ENCODE measurements at places on chromosomes 6 and 20.

GRCh38 chr6:160967351-160967750 is 24.2 kb upstream of the MAP3K4 start:
- DNase-seq: no peak

DNA sequence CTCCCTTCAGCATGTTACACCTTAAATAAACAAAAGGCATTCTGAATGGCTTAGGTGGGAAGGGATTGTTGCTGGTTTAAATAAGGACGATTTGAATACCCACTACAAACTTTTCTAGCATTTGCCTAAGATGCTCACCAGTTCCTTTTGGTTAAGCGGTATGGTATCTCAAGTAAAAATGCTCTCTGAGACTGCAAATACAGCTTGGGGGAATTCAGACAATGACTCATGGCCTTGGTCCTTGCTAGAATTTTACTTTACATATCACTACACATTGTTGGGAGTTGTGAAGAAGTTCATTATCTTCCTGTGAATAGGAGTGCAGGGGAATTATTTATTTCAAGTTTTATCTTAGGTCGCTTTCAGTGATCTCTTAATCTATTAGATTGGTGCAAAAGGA is 670.7 kb downstream of the UTRN start:
- no peak for DNase-seq

GRCh38 chr6:130204322-130204721 is 18.4 kb downstream of the SAMD3 start:
- DNase-seq: no peak

DNA sequence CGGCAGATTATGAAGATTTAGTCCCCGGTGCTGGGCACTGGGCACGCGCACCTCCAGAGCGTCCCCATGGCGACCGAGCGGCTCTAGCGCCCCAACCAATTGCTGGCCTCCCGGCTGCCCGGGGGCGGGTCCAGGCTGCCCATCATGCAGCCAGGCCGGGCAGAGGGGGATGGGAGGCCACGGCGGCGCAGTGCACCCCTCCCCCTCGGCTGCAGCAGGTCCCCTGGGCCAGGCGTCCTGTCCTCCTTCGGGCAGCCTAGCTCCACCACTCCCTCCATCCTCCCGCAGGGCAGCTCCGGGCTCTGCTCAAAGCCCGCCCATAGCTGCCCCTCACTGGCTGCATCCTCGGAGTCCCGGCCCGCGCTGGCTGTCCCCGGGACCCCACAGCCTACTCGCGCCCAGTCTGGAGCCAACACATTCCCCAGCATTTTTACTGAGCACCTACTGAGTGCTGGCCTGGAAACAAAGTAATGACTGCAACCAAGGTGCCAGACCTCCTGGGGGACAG is 99.4 kb downstream of the ASXL1 start:
- no peak for DNase-seq

DNA sequence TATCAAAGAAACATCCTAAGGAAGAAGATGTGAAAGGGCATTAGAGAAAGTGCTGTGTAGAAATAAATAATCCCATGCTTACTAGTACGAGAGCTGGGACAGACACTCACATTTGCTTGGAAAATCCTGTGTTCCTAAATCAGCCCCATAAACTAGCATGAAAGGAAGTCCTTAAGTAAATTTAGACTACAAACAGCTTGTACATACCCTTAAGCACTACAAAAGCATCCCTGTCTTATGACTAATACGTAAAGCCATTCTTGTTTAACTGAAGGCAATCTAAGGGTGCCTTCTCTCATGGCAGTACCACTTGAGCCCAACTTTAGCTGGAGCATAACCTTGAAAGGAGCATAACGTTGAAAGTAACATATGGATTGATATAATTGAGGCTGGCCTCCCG is 15.4 kb upstream of the FOXQ1 start:
- DNase-seq: no peak

GRCh38 chr20:8602389-8603116 is 466.3 kb upstream of the PLCB4 start:
- no peak for DNase-seq

DNA sequence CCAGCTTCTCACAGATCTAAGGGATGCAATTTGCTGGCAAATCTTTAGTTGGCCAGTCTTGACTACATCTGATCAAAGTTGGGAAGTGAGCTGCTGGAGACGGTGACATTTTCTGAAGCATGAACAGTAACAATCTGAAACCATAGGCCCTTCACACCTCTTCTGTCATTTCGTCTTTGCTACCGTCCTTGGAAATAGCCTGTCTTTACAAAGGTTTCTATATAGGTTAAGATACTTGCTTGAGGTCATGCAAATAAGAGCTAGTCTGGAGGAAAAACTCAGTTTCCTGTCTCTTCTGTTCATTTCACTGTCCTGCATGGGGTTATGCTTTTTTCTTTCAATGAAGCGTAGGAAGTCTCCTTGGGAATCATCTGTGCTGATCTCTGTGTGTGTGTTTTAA is 55.6 kb downstream of the CARMIL1 start:
- no peak for DNase-seq

- no peak for DNase-seq
These were observed 9.9 kb upstream of the HIVEP2 start for GRCh38 chr6:142954844-142955243.

DNA sequence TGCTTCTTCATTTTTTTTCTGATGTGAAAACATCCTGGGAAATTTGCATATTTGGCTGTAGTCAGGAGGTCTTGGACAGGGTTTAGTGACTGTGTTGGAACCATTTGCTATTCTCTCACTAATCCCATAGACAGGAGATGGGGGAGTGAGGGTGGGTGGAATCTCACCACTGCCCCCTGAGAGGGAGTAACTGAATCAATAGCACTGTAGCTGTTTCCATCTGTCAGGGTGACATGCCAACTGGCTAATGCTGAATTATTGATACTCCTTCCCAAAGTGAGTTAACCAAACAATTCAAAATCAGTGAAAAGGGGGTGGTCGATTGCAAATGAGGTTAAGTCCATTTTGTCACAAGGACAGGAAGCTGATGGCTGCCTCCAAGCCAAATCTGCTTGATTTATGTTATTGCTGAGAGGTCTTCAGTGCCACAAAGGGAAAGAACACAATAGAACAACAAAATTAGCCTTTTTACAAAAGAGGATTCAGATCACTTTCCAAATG is 55.1 kb upstream of the B3GAT2 start:
- no peak for DNase-seq

DNA sequence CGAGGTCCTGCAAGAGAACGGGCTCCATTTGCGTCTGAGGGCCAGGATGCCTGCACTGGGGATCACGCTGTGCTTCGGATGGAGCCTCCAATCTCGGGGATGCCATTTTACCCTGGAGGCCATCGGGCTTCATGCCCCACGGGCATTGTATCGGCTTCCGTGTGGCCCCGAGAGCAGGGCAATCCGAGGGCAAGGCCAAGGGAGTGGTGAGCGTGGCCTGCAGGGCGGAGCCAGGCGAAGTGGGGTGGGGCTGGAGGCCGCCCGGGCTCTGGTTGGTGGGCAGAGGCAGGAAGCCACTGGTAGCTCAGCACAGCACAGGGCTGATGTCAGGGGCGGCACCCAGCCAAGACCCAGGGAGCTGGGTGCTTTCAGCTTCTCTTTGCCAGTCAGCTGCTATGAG is 57.5 kb upstream of the BHLHE23 start:
- DNase-seq: no peak

GRCh38 chr6:15330174-15330944 is 84.5 kb downstream of the JARID2 start:
- DNase-seq: no peak

All from HL-60 (cell line).